Mucosa of gallbladder (tissue), 1 donor: ENCODE measurements at places on chromosomes 2 and 18. TPM values are rescaled to one million over a fixed set of nuclear protein-coding genes. Genes with fewer than 3 reads are reported as not detected.

- DNase-seq = peak; percentile 62
Observed at GRCh38 chr2:108988796-108989713, at the start of gene EDAR. Gene EDAR, minus strand, starts transcription at chr2:108989220. Its CDS starts 58,206 bp downstream, at chr2:108931014.

DNA sequence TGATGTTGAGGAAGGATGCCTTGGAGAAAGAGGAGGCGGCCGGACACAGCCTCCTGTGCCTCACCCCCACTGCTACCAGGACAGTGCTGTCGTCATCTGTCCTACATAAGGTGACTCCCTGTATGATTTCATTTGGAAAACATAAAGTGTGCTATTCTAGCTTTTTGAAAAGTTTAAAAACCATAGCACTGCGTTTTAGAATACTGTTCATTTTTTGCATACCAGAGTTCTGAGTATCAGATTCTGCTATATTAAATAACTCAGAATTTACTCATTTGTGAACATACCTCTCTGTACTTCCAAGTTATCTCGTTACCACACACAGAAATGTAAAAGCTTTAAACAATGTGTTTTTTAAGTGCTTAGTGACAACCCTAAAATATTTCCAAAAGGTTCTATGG, 302.9 kb downstream of the LRRTM1 start:
- DNase-seq = no peak

GRCh38 chr18:22408059-22408458, 9.7 kb downstream of the CTAGE1 start:
- no peak for DNase-seq

- DNase-seq = no peak
Observed at GRCh38 chr2:196565982-196566381, 73.5 kb upstream of the CCDC150 start.

- no peak for DNase-seq
Observed at GRCh38 chr18:58316396-58317342, 272.6 kb downstream of the NEDD4L start.

DNA sequence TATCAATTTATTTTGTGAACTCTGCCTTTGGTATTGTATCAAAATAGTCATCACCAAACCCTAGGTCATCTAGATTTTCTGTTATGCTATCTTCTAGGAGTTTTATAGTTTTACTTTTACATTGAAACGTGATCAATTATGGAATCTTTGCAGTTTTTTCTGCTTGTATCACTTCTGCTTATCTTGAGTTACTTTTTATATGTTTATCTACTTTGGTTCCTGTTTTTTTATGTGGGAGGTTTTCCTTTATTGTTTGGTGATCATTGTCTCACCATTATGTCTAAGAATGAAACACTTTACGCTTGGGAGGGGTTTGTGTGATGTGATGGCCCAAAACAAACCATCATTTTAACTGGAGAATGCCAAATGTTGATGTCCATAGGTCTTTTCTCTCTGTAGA, 261.2 kb downstream of the SPAG16 start:
- no peak for DNase-seq

GRCh38 chr18:46338205-46338604, 234.0 kb downstream of the HAUS1 start:
- no peak for DNase-seq

DNA sequence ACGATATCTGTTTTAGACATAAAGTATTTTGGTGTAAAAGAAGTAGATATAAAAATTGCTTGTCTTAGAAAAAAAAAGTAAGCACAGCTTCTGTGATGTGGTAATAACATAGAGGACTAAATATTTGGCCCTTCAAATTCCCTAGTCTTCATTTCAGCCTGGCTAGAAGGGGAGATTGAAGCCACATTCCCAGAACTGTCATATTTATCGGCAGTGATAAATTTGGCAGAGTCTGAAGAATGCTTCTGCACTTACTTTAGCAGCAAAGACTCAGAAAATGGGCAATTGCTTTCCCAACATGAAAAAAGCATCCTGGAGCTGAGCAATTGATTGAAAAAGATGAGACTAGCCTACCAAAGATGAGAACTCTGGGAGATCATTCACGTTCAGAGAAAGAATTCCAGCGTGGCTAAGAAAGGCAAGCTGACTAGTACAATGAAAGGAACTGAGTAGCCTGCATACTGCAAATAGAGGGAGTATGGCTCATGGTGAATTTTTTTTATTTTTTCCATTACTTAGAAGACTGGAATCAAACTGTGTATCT, 278.7 kb upstream of the KLHL29 start:
- DNase-seq = no peak

DNA sequence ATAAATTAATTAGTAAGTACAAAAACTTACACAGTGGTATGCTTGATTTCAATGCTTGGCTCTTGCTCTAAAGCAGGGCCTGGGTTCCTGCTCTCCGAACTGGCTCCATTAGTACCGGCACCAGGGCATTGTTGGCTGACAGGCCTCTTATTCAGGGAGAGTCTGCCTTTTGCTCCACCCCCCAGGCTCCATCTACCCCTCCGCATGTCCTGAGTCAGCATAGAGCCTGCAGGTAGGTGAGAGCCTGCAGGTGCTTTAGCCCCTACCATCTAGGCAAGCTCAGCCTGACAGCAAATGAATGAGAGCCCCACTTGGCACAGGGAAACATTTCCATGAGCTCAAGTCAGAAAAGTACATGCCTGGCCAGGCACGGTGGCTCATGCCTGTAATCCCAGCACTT, 35.1 kb upstream of the EFHD1 start:
- DNase-seq = no peak

Gene NCKAP5
- 3.9 TPM for total RNA-seq

Gene SLC16A14
- 8.8 TPM for total RNA-seq

Gene SERPINB11
- total RNA-seq = not detected

Gene FARP2
- 68.8 TPM for total RNA-seq

Gene PRPF40A
- 59.2 TPM for total RNA-seq

Gene GKN2
- total RNA-seq = not detected
